Vagina (tissue), 2 donors: ENCODE measurements at places on chromosomes 5 and 9. TPM values are rescaled to one million over a fixed set of nuclear protein-coding genes. Genes with fewer than 3 reads are reported as not detected.

The CDC20B gene
- not detected for total RNA-seq

The SEMA6A gene
- 28.7 TPM for total RNA-seq

The ECSCR gene
- 37.1 TPM for total RNA-seq

The NOTCH1 gene
- total RNA-seq: 67.0 TPM
